SK-N-DZ (cell line): ENCODE measurements at places on chromosomes 6 and 20.

GRCh38 chr6:138341176-138341575 lies 36.5 kb upstream of the SMIM28 start:
- DNase-seq = no peak

DNA sequence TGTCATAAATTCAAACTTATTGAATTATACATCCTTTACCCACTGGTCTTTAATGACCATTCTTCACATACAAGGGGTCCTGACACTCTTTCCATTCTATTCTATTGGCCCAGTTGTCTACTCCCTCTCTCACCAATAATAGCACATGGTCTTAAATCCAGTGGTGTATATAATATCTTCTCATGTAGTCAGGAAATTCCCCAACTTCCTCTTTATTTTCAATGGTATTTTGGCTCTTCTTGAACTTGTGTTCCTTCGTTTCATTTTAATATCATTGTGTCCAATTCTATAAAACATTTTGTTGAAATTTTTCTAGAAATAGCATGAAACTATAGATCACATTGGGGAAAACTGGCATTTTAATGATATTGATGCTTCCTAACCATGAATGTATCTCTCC lies 36.8 kb downstream of the PSMB9 start:
- no peak for DNase-seq

GRCh38 chr6:37459981-37460800 lies 27.2 kb downstream of the CMTR1 start:
- DNase-seq = peak; percentile 84

- peak; percentile 4 for DNase-seq
Observed at GRCh38 chr6:65091561-65091960, 615.5 kb downstream of the EYS start.

DNA sequence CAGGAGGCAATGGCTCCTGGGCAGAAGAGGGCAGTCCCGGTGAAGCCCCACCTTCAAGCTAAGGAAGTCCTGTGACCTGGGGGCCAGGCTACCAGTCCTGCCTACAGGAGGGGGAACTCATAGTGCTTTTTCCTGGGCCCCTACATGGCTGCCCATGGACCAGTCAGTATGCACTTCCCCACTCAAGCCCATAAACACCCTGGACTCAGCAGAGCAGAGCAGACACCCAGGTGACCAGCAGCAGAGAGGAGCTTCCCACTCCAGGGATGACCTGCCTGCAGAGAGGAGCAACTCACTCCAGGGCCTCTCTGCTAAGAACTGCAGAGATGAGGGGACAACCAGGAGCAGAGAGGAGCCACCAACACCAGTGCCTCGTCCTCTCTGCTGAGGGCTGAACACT lies 14.3 kb upstream of the ABCC10 start:
- no peak for DNase-seq

GRCh38 chr6:743320-744096 lies 50.6 kb upstream of the EXOC2 start:
- no peak for DNase-seq

DNA sequence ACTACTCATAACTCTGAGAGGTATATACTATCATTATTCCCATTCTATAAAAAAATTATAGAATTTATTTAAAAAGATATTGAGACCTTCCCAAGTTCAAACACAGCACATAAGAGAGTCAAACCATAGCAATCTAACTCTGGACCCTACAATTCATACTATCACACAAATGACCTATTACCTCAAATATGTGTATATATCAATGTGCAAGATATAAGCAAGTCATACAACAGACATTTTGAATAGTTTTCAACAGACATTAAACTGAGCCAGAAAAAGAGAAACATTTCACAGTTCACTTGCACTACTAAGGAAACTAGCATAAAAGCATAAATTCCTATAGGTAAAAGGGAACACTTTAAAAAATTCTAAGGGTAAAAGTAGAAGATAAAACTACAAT lies 11.7 kb downstream of the PHIP start:
- DNase-seq = no peak

DNA sequence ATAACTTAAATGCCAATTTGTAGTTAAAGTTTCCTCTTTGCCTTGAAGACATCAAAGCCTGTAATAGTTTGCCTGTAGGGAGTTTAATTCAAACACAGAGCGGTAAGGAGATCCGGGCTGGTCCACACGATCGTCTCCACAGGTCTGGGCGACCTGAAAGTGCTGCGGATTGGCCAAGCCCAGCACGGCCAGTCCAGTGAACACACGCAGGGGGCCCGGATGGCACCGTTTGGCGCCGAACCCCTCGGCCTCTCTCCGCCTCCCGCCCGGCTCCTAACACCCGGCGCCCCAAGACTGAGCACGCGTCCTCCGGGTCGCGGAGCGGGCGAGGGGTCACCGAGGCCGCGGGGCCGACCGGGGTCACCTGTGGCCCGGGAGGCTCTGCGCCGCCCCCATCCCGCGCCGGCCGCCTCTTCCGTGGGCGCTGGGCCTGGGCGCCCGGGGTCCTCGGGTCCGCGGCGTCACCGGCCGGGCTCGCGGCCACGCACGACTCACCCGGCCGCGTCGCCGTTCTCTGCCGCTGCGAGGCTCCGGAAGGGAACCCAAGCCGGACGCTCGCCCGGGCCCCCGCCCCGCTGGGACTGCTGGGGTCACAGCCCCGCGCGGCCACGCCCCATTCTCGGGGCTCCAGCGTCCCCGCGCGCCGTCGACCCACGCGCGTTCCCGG lies 481 bp downstream of the SERPINB6 start:
- DNase-seq = peak; percentile 28

- no peak for DNase-seq
Observed at GRCh38 chr20:58752565-58752964, 60.0 kb downstream of the NPEPL1 start.

DNA sequence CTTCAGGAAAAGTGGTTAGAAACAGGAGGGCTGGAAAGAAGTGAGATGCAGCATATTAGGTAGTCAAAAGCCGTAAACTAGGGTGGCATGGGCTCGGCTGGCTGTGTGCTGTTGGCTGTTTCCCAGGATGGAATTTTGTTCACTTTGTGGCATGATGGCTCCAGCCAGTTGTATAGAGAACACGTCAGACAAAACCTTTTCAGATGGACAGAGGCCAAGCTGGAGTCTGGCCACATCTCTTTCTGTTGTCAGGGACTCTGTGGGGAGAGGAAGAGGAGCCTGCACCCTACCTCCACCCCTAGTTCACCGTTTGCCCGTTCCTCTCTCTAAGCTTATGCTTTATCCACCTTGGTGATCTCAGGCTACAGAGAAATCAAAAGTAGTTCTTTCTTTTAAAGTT lies 22.0 kb downstream of the C6orf89 start:
- no peak for DNase-seq

DNA sequence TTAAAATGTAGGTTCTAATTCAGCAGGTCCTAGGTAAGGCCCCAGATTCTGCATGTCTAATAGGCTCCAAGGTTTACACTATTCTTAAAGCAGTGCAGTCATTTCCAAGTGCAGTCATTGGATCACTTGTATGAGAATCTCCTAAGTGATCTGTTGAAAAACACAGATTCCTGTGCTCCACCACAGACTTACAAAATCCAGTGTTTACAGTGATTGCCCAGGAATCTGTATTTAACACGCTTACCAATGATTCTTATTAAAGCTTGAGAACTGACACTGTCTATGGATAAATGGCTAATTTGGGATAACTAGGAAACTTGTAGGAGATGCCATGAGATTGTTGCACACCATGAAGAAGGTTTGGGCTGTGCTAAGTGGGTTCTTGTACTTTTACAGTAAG lies 104.6 kb upstream of the PLEKHG1 start:
- no peak for DNase-seq

GRCh38 chr6:98498866-98499265 lies 335.5 kb upstream of the POU3F2 start:
- no peak for DNase-seq

GRCh38 chr20:59217794-59218280 lies 54.2 kb downstream of the ZNF831 start:
- DNase-seq = no peak

- no peak for DNase-seq
Observed at GRCh38 chr20:10040070-10040975, 5.5 kb downstream of the ANKEF1 start.

DNA sequence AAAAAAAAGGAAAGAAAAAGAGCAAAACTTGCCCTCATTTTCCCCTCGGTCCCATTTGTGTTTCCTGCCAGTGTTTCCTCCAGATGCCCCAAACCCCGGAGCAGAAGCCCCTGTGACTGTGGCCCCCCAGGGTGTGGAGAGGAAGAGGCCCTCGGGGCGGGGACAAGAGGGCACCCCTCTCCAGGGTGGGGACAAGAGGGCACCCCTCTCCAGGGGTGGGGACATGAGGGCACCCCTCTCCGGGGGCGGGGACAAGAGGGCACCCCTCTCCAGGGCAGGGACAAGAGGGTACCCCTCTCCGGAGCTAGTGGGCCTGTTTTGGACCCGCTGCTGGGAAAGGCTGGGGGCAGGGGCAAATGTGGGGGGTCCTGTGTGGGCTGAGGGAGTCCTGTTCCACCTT lies 13.1 kb downstream of the MYT1 start:
- DNase-seq = no peak

DNA sequence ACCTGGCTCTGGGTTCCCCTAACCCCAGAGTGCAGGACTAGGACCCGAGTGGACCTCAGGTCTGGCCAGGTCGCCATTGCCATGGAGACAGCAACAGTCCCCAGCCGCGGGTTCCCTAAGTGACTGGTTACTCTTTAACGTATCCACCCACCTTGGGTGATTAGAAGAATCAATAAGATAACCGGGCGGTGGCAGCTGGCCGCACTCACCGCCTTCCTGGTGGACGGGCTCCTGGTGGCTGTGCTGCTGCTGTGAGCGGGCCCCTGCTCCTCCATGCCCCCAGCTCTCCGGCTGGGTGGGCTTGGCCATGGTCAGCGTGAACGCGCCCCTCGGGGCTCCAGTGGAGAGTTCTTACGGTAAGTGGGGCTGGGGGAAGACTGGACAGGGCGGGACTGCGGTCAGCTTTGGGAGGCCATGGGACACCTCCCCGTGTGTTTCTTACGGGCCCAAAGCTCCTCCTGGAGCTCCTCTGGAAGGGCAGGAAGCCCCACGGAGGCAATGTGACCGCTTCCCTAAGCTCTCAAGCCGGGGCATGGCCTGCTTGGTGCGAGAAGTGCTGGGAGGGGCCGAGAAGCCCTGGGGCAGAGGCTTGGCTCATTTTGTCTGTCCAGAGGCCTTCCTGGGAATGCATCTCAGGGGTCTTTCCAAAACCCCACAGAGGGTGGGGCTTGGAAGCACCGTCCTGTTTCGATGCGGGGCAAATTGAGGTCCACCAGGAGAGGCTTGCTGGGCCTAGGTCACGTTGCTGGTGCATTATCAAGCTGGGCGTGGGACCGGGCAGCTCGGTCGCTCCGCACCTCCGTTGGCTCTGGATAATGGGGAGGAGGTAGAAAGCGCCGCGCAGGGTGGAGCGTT lies at the start of gene HNF4A:
Gene HNF4A, plus strand, starts transcription at position 202 of the 855 bp plus-strand sequence. Its CDS starts 106 bp downstream, at position 308.
- no peak for DNase-seq

GRCh38 chr20:53829255-53829723 lies 235.7 kb upstream of the ZNF217 start:
- DNase-seq = no peak

- DNase-seq = no peak
Observed at GRCh38 chr6:31814677-31815024, 432 bp downstream of the HSPA1L start.

DNA sequence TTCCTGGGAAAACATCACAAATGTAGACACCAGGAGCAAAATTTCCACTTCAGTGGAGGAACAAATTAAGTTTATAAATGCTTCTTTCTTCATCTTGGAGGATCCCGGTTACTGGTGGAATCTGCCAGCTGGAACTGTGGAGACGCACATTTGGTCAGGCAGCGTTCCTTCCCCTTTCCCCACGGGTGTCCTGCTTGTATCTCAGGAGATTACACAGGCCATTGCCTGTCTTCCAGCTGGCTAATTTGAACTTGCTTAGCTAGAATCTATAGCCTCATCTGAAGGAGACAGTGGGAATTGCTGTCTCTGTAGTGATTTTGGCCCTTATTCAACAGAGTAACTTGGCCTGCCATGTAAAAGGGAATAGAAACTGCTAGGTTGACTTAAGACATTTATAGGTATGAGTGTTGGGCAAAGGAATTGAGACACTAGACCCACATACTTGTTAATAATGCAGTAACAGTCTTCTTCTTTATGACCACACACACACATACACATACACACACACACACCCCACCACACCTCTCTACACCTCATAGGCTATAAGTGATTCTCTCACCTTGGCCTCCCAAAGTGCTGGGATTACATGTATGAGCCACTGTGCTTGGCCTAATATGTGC lies 34.4 kb downstream of the TSBP1 start:
- no peak for DNase-seq

GRCh38 chr6:123526128-123526527 lies 110.6 kb downstream of the TRDN start:
- no peak for DNase-seq

DNA sequence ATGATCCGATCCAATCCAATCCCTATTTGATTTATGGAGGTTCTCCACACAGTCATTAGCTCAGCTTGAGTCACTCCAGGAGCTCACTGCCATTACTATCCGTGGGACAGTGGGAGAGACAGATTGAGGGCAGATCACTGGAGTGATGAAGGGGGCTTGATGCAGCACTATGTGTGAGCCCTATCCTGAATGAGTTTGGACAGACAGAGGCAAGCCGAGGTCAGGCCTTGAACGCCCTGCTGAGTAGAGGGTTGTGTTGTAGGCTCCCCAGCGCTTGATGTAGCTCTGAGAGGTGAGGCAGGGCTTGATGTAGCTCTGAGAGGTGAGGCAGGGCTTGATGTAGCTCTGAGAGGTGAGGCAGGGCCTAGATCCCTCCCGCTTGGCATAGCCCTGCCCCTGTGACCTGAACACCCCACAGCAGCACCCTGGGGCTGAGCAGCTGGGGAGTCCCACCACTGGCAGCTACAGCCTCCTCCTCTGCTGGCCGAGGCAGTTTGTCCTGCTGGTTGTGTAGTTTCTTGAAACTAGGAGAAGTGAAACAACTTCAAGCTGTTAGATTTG lies 58.7 kb downstream of the ZFAND3 start:
- no peak for DNase-seq

- DNase-seq = peak; percentile 62
Observed at GRCh38 chr6:149862922-149863697, 1.0 kb downstream of the LRP11 start.

DNA sequence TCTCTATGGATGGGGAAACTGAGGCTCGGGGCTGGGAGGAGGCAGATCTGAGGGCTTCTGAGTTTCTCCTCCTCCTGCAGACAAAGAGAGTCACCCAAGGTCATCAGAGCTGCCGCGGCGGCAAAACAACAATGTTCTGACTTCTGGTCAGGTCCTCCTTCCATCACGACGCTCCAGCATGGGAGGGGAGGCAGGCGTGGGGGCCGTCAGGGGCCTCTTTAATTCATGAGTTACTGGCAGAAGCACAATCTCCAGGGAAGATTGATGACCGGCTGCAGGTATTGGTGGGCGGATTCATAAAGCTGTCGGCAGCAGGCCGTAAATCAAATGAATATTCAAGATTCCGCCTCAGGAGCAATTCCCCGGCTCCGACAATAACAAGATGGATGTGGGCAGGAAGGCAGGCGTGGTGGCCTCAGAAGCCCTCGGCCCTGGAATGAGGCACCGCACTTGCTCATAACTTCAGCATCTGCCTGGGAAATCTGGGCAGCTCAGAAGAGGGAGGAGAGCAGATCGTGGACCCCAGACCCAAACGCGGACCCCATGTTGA lies 19.1 kb downstream of the PCK1 start:
- no peak for DNase-seq

- DNase-seq = no peak
Observed at GRCh38 chr20:20793591-20793990, 81.1 kb upstream of the RALGAPA2 start.

GRCh38 chr6:2575236-2575635 lies 175.5 kb downstream of the MYLK4 start:
- DNase-seq = no peak
